Cardiac fibroblast (primary cell): ENCODE measurements at places on chromosomes 16 and 17.
A peak's percentile ranks its signal among the peaks of the same experiment; 100 is the strongest.

GRCh38 chr17:17144916-17145665 lies 61.0 kb downstream of the PLD6 start:
- no peak for DNase-seq

DNA sequence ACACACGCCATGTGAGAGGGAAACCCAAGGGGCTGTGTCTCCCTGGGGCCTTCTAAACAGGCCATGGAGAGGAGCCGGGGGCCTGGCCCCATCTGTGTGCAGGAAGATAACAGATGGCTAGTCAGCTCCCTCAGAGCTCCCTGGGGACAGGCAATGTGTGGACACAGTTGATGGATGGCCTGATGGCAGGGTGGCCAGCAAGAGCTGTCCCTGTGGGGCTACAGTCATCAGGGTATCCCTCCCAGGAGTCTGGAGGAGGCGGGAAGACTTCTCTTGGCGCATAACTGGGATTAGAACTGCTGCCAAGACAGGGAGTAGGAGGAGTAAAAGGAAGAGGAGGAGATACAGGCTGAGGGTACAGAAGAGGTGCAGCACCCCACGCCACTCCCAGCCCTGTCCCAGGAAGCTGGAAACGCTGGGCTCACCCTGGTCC lies 17.3 kb downstream of the MYO18A start:
- no peak for DNase-seq

DNA sequence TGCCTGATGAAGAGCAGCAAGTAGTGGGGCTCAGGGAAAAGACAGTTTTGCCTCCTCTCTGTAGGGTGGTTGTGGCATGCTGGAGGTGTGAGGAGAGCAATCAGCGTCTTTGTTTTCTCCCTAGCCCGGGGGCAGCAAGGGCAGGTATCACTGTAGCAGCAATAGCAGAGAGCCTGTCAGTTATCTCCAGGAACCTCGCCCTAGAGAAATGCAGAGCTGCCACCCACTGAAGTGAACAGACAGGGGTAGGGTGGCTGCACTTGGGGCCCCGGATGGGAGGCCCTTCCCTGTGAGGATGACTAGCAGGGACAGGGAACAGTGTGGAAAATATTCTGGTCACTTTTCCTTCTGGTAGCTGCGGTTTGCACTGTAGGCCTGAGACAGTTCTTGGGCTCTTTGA lies 886.5 kb downstream of the CDH8 start:
- DNase-seq = no peak

- DNase-seq = no peak
Measured at GRCh38 chr17:46042246-46042645, 43.2 kb downstream of the STH start.

DNA sequence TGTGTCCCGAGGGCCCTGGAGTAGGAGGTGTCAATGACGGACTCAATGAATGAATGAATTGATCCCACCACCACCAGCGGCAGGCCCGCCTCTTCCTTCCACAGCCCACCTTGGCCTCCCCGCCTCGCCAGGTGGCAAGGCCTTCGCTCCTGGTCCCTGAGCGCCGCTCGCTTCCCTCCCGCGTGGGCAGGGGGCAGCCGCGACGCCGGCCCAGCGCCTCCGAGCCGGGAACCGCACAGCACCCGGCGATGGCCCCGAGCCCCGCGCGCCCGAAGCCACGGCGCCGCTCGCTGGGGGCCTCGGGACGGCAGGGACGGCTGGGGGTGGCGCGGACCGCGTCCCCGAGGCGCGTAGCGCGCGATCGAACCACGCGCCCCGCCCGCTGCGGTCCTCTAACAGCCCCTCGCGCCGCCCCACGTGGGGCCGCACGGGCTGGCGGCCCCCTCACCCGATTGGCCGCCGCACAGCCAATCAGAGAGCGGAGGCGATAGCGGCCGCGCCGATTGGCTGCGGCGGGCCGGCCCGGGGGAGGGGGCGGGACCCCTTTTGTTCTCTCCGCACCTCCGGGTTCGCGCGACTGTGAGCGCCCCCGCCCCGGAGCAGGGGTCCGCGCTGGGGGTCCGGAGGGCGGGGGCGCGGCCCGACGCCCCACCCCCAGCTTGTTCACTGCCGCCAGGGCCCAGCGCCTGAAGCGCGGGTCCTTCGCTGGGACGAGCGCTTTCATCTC lies 31.4 kb downstream of the ACTG1 start:
- DNase-seq = peak; percentile 79

GRCh38 chr17:284676-285355 lies 67.8 kb downstream of the RPH3AL start:
- DNase-seq = no peak

DNA sequence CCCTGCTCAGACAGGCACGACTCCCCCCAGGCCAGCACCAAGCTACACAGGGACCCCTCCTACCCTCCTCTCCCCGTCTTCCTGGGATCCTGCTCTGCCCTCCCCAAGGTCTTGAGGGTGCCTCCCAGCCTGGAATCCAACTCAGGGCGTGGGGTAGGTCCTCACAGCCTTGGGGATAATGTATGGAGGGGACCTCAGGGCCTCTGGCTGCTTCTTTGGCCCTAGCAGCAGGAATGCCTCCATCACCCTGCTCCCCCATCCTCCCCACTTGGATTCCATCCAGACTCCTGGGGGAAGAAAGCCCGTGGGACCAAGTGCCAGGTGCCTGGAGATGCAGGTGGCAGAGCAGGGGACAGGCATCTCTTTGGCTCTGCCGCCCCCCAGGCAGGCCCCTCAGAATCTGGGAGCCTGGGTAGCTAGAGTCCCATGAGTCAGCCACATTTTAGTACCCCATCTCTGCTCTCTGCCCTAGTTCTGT lies 10.7 kb upstream of the STAC2 start:
- no peak for DNase-seq

DNA sequence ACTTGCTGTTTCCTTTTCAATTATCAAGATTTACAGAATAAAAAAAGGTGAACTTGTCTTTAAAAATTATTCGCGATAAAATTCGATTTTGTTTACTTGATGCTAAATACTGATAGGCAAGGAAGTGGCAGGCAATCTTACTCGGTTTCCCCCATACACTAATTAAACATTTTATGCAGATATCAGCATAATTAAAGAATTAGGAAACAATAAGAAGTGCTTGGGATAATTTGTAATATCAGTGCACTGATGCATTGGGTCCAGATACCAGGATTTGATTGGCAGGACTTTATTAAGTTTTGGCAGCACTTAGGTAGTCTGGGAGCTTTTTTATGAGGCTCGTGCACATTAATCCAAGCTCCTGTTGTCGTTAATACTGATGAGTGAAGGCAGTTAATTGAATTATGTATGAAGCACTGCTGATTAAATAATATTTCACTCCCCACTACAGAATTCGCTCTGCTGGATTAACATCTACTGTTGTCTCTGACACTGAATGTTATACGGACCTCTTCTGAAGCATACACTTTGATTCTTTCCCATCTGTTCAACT lies 165.6 kb downstream of the CA10 start:
- no peak for DNase-seq

- peak; percentile 79 for DNase-seq
Measured at GRCh38 chr17:38912221-38912813, 13.1 kb upstream of the LASP1NB start.

DNA sequence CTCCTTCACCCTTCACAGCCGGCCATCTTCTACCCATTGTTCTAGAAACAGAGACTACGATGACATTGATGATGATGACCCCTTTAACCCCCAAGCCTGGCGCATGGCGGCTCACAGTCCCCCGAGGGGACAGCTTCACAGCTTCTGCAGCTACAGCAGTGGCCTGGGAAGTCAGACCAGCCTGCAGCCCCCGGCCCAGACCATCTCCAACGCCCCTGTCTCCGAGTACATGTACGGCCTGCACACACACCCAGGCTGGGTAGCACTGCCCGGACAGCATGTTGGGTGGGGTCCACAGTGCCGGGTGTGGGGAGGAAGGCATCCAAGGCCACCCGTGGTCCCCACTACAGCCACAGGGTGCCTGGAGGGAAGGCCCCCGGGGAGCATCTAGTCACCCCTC lies 21.0 kb upstream of the DNAI2 start:
- DNase-seq = no peak
